ENCODE measurements at places on chromosomes 5 and 9.

DNA sequence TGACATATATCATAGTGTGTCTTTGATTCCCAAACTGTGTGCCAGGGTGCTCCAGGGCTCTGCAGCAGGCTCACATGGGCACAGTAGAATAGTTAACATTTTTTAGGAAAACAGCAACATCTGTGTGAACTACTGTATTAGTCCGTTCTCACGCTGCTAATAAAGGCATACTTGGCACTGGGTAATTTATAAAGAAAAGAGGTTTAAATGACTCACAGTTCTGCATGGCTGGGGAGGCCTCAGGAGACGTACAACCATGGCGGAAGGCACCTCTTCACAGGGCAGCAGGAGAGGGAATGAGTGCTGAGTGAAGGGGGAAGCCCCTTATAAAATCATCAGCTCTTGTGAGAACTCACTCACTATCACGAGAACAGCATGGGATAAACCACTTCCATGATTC, 82.7 kb downstream of the EGFLAM start:
- no peak for DNase-seq

- DNase-seq, result no peak
Measured at GRCh38 chr9:112049811-112050516, 125.1 kb downstream of the SUSD1 start.

DNA sequence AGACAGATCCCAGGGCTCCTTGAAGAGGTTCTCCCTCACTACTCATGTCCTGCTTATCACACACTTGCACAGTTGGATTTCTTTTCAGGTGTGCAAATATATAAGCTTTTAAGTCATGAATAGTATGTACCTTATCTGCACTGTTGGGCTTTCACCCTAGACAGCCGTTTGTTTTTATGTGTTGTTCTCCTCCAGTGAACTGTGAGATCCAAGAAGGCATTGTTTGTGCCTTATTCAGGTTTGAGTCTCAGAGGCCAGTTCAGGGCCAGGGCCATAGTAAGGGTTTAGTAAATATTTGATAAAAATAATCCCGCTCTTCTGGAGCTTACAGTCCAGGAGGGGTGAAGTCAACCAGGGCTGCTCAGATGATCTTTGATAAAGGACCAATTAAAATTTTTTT, 480.0 kb downstream of the TMEM38B start:
- DNase-seq, result no peak

DNA sequence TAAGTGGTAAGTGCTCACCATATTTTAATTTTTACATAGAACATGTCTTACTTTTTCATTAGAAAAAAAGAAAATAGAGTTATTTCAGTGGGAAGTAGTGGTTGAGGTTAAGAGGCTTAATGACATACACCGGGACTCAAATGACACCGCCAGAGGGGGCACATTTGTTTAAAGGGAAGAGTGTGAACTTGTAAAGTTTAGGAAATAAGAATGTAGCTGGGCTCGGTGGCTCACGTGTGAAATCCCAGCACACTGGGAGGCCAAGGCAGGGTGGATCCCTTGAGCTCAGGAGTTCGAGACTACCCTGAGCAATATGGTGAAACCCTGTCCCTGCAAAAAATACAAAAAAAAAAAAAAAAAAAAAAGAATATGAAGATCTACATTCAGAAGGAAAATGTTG, 43.4 kb upstream of the TNFAIP8 start:
- no peak for DNase-seq

DNA sequence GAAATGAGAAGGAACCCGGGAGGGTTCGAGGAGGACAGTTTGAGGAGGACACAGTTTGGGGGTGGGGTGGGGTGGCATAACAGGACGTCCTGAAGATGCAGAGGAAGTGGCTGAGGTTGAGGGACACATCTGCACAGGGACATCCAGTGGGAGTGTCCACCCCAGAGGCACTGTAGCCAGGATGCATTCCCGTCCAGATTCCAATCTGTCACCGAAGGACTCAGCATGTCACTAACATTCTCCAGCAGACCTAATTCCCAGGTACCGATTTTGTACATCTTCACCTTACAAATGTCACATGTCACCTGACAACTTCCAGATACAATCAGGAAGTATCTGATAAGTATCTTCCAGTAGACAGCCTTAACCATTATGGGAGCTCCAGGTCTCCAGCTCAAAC, 42.6 kb downstream of the EPB41L4B start:
- no peak for DNase-seq

GRCh38 chr9:21597284-21597683, 115.2 kb upstream of the IFNE start:
- no peak for DNase-seq

- DNase-seq, result no peak
Measured at GRCh38 chr9:135224921-135225541, 137.6 kb downstream of the OLFM1 start.

DNA sequence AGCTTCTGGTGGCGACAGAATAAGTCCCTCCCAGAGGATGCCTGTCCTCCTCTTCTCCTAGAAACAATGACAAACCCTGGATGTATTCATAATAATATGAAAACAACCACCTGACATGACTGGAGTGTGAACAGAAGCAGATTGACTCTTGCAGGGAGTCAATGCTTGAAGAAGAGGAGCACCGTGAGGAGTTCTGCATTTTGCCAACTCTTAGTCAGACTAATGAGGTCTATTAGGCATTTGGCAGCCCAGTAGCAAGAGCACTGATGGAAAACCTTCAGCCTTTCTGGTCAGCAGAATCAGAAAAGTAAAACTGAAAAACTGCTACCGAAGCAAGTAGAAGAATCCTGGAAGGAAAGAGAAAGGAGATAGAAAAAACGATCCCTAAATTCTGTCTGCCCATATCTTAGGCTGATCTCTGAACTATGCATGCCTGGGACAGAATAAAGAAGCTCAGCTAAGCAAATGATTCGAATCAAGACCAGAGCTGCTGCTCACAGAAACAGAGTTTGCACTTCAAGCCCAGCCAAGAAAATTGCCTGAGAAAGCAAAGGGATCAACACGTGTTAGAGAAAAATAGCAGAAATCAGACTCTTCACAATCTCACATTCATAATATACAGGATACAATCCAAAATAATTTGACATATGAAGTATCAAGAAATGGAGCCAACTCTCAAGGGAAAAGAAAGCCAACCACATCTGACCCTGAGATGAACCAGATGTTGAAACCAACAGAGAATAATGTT, 69.5 kb upstream of the OSMR start:
- no peak for DNase-seq

GRCh38 chr5:5135957-5136676, 4.0 kb upstream of the ADAMTS16 start:
- DNase-seq, result no peak

DNA sequence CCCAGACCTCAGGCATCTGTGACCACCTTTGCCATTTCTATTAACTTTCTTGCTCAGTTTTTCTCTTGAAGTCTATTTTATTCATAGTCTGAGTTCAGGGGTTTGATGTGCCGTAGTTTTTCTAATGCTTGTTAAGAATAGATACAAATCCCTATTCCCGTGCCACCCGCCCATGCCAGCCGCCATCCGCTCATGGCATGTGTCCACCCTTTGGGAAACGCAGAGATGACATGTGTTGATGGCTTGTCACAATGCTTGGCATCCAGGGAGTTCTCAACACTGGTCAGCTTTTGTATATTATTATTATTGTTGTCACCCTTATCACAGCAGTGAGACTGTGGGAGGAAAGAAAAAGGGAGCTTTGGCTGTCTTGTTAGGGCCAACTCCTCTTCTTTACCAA, 17.3 kb upstream of the ANGPTL2 start:
- DNase-seq, result no peak

- DNase-seq, result no peak
Measured at GRCh38 chr9:122144836-122145591, 14.6 kb downstream of the NDUFA8 start.

DNA sequence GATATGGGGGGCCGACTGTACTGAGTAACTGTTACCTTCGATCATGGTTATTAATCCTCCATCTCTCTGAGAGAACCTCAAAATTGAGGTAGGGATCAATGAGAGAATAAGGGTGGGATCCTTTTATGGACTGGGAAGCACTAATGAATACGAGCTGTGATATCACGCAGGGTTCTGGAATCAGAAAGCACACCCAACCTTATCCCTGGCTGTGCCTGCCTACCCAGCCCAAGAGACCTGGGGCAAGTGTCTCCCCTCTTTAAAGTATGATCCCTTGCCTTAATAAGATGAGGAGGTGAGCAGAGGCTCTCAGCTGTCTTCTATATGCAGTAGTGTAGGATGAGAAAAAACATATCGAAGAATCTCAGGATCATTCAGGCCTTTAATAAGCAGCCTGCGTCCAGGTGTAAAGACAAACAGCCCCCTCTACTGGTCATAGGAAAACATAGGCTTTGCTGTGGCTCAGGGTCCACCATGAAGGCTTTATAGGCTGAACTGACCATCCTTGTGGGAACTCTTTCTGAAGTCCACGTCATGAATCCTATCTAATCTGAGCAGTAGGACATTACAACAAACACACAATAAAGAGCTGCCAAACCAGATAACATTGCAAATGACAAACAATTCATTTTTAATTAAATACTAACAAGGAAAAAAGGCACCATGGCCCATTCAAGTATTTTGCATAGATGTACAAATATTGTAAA, 16.8 kb downstream of the NIPAL4 start:
- DNase-seq, result no peak

DNA sequence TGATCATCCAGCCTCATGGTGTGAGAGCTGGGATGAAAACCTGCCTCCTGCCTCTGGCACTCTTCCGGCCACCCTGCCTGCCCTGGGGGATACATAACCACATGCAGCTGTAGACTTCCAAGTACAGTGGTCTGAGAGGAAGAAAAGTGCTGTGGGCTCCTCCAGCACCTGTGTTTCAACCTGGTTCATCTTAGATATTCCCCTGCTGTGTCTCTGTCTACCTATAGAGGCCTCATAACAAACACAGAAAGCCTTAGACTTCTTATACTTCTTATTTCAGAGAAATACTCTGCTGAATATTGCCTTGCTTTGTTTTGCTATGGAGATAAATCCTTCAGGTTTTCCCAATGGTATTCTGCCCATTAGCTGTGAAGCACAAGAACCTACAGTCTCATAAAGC, 19.6 kb upstream of the TNFAIP8 start:
- DNase-seq, result no peak

GRCh38 chr5:22541037-22541436, 312.1 kb downstream of the CDH12 start:
- DNase-seq, result no peak

GRCh38 chr9:82498541-82499317, 510.2 kb downstream of the SPATA31D1 start:
- no peak for DNase-seq

DNA sequence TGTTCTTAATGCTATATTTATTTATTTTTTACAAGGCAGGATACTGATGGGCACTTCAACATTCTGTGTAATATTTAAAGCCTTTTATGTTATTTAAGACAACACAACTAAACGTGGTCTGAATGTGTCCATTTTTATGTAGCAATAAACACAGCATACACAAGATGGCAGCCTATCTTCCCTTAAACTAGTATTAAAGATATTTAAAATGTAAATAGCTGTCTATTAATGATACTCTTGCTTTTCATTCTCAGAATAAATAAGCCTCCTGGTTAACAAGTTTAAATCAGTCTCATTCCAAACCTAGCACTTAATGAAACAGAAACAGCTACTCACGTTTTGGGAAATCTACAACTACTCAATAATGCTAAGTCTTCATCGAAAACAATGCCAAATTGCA, 315.7 kb downstream of the MCTP1 start:
- DNase-seq, result no peak

GRCh38 chr9:36623280-36623679, 50.6 kb downstream of the MELK start:
- no peak for DNase-seq

DNA sequence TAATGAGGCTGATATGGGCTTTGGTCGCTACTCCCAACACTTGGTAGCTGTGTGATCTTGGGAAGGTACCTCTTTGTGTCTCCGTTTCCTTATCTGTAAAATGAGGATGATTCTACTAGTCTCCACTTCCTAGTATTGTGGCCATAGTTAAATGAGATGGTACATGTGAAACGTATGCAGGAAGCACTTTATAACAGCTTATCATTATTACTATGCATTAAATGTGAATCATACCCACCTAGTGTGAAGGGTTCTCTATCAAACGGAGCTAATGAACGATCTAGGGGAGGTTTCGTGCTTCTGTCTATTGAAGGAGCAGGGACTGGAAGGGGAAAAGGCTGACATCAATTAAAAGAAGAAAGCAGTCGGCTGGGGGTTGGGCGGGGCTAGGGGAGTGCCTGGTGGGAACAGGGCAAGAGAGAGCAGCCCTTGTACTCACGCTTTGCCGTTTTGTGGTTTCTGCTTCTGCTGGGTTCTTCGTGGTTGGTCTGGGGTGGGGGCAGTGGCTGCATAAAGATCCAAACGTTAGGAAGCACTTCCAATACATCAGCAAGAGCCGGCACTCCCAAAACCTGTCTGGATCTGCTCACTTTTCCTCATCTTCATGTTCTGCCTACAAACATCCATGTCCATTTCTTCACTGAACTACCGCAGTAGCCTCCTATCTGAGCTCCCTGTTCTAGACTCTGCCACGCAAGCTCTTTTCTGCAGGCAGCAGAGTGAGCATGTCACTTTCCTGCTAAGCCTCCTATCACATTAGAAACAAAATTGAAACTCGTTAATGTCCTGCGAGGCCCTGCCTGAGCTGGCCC, 30.8 kb downstream of the LCP2 start:
- DNase-seq, result no peak

DNA sequence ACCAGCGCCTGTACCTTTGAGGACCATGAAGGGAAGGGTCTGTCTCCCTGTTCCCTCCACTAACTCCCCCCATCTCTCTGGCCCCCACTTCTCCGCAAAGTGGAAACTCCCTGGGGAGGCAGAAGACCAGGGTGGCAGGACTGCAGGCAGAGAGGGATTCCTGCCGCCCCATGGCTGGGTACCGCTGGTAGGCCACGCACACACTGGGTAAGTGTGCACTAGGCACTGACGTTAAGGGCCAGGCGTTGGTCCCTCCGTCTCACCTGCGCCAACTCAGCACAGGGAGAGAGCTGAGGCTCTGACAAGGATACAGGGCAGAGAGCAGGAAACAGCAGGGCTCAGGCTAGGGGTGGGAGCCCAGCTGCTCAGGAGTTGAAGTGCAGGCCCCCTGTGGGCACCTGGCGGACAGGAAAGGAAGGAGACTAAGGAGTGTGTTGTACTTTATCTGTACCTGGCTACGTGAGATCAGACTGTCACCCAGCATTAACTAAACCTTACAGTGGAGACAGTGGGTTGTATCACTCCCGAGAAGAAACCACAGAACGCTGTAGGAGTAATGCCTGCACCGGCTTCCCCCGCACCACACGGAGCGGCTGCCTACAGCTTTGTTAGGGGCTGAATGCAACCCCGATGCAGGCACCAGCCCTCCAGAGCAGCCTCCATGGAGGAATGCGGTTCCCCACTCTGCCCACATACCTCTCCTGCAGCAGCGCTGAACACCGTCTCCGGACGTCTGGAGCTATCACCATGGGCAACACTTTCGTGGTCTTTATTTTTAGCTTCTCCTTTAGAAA, 34.2 kb upstream of the CLPTM1L start:
- no peak for DNase-seq
